ENCODE measurements at places on chromosomes 11 and 22.

- no peak for DNase-seq
Observed at GRCh38 chr11:9459667-9460321, 1.0 kb upstream of the ZNF143 start.

DNA sequence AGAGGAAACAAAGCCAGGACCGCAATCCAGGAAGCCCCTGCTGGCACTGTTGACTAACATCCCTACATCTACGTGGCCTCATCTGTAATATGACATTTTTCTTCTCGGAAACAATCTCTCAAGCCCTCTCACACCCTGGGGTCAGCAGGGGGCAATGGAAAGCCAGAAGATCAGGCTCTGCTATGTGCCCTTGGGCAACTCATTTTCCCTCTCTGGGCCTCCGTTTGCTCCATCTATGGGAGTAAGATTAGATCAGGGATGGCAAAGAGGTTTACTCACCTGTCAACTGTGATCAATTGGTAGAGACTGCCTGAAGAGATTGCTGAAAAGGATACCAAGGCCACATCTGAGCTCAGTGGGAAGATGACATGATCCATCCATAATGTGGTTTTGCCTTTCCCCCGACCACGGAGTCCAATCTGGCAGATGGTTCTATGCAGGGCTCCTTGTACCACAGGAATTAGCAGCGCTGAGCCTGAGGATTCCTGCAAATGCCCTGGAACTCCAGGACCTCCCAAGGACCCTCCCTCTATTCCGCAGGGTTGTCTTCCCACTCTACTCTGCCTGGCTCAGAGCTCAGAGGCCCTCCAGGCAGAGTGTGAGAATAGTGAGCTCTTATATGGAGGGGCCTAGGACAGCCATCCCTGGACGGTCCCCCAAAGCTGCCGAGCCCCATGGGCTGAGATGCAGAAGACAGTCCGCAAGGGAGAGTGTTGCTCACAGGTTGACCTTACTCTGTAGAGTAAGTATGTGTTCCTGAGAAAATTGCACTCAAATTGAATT, 66.1 kb downstream of the CHST1 start:
- DNase-seq: no peak

GRCh38 chr11:126391970-126392632, 36.6 kb downstream of the ST3GAL4 start:
- DNase-seq: no peak

DNA sequence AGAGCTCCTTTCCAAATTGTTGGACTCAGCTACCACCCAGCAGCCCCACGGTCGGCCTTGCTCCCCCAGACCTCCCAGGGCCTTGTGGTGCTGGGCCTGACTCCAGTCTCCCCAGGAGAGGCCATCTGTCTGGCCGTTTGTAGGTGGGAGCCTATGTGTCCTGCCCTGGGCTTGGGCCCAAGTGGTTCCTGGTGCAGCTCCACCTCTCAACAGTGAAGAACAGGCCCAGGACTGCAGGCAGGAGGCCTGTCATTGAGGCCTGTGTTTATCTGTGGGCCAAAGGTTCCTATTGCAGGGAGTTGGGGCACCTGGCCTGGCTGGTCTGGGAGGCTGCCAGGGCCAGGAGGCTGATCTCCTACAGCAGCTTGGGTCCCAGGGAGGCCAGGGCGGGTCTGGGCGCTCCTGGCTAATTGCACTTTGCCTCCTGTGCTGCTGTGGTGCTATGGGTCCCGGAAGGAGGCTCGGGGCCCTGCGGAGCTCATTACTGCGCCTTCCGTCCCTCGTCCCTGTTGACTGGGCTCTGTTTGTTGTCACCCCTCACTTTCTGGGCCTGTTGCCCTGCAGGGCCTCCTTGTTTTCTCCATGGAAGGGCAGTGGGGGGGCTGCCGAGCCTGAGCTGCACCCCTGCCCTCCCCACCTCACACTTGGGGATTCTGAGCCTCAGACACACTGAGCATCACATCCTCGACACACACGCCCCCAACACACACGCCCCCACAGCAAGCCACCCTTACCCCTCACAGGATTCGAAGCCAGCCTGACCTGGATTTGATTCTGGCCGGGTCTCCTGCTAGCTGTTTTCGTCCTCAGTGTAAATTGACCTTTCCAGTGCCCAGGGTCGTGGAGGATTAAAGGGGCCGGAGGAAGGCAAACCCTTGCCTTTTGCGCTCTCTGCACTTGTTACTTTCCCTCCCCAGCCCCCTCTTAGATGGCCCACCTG, 6.8 kb upstream of the OMP start:
- DNase-seq: no peak

- DNase-seq: no peak
Observed at GRCh38 chr11:44731685-44732430, 5.1 kb downstream of the TSPAN18 start.

- DNase-seq: no peak
Observed at GRCh38 chr11:78541537-78541936, 33.1 kb downstream of the NARS2 start.

- no peak for DNase-seq
Observed at GRCh38 chr11:122663056-122663740, 7.7 kb downstream of the UBASH3B start.

- no peak for DNase-seq
Observed at GRCh38 chr22:49965091-49966040, 4.8 kb downstream of the PIM3 start.

DNA sequence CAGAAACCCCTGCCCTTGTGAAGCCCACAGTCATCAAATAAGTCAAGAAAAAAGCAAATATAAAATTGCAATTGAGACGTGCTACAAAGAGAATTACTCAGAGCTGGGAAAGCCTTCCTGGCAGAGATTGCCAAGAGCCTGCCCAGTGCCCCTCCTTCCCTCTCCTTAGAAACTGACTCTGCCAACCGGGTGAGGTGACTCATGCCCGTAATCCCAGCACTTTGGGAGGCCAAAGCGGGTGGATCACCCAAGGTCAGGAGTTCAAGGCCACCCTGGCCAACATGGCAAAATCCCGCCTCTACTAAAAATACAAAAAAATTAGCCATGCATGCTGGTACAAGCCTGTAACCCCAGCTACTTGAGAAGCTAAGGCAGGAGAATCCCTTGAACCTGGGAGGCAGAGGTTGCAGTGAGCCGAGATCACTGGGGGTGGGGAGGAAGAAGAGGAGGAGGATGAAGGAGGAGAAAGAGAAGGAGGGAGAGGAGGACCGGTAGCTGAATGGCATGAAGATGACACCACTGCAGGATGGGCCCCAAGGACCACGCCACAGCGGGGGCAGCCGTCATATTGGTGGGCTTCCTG, 76.1 kb upstream of the RTL6 start:
- no peak for DNase-seq

GRCh38 chr11:104784684-104785460, 113.4 kb downstream of the CASP12 start:
- DNase-seq: no peak

GRCh38 chr22:48579043-48579927, 1248.4 kb downstream of the BRD1 start:
- DNase-seq: no peak

DNA sequence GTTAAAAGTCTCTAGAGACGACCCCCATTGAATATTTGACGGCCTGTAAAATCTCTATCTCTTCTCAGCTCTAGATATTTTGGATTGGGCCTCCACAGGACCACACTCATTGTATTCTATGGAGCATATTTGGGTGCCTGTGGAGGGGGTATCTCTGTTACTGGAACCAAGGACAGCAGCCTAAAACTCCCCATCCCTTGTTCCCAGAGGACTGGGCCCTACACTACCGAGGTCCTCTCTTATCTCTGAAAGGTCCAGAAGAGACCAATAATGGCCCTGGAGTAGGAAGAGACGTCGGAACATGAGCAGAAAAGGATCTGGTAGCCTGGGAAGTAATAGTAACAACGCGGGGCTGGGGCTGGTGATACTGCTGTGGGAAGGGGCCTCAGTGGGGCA, 542 bp downstream of the HPS4 start:
- DNase-seq: no peak

DNA sequence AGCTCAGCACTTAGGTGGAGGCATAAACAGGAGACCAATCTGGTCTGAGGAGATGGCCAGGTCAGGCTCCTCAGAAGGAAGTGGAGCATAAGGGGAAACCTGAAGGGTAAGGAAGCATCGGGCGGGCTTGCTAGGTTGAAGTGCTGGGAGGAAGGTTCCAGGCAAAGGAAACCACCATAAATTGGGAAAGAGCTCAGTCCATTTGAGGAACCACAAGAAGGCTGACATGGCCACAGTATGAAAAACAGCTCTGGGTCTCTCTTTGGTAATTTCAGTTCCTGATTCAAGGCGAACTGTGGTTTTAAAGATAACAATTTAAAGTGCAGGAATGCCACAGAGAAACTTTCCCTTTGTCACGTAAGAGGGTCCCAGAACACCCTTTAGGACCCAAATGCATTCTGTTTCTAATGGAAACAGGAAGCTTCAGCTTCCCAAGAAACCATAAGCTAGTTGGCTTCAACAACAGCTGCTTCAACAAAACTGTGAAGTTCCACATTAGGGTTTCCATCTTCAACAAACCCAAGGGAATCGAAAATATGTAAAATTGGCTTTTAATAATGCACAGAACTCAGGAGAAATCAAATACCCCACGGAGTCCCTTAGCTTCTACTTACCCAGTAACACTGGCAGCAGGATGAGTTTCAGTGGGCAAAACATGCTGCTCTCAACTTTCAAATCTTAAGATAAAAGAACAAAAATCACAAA, 10.4 kb downstream of the JAML start:
- DNase-seq: no peak

- no peak for DNase-seq
Observed at GRCh38 chr11:2583605-2583958, 116.2 kb downstream of the KCNQ1OT1 start.
